ENCODE measurements at places on chromosomes 7 and 10.

- no peaks in the 10 kb centered on the region for H3K4me1 ChIP-seq
- no peak for DNase-seq
- H3K27me3 ChIP-seq = no peaks in the 10 kb centered on the region
- no peak overlapping the region for H3K4me3 ChIP-seq
Observed at GRCh38 chr10:68566351-68566750, 6.2 kb downstream of the TET1 start.

- peaks cover 17% of the 10 kb centered on the region for H3K36me3 ChIP-seq
- peaks cover 26% of the 10 kb centered on the region for H3K4me1 ChIP-seq
- H3K27ac ChIP-seq = peak overlapping the region; percentile 71
- H3K4me3 ChIP-seq = peak overlapping the region; percentile 59
- no peak for DNase-seq
Observed at GRCh38 chr10:17453373-17454091, 863 bp downstream of the ST8SIA6 start.

DNA sequence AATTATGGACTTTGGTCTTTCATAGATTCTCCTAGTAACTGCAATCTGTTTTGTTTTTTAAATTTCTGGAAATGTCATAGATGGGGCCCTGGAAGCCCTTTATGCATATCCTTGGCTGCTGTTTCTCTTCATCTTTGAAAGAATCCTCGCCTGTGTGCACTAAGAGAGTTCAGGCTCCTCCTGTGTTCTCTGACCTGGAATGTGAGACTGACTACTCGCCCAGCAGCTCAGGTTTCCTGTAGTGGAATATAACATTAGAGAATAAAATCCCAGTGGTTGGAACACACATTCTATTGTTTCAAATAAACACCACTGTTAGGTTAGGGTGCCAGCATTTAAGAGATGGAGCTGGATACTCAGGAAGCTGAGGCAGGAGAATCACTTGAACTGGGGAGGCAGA, 56.3 kb downstream of the WDFY4 start:
- no peak for DNase-seq
- H3K4me1 ChIP-seq = no peaks in the 10 kb centered on the region
- H3K36me3 ChIP-seq = no peaks in the 10 kb centered on the region
- H3K27me3 ChIP-seq = peaks cover 40% of the 10 kb centered on the region
- no peak overlapping the region for H3K4me3 ChIP-seq

DNA sequence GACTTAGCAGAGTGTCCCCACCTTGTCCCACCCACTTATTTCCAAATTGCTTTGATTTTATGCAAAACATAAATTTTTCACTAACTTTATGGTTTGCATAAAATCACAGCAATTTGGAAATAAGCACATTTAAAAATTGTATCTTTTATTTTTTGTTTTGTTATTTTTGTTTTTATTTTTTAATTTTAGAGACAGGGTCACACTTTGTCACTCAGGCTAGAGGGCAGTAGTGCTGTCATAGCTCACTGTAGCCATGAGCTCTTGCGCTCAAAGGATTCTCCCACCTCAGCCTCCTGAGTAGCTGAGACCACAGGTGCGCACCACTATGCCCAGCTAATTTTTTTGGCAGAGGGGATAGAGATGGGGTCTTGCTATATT, 43.2 kb downstream of the APBB1IP start:
- H3K27me3 ChIP-seq = no peaks in the 10 kb centered on the region
- no peak overlapping the region for H3K27ac ChIP-seq
- H3K4me1 ChIP-seq = peaks cover 3% of the 10 kb centered on the region
- DNase-seq = no peak

- H3K36me3 ChIP-seq = no peaks in the 10 kb centered on the region
- H3K4me1 ChIP-seq = no peaks in the 10 kb centered on the region
- H3K27me3 ChIP-seq = no peaks in the 10 kb centered on the region
- H3K4me3 ChIP-seq = no peak overlapping the region
Observed at GRCh38 chr10:30554440-30554825, 75.1 kb downstream of the LYZL2 start.

DNA sequence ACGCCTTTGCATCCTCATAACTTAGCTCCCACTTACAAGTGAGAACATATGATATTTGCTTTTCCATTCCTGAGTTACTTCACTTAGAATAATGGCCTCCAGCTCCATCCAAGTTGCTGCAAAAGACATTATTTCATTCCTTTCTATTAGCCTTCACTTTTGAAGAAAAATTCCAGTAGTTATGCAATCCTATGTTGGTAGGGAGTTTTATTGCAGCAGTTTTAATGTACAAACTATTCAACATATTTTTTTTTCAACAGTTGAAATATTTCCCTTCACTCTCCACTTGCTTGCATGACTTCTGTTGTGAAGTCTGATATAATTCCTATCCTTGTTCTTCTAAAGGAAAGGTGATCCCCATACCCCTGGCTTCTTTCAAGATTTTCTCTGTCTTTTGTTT, 27.3 kb upstream of the ARHGAP22 start:
- H3K27me3 ChIP-seq = no peaks in the 10 kb centered on the region
- no peaks in the 10 kb centered on the region for H3K36me3 ChIP-seq
- no peak overlapping the region for H3K27ac ChIP-seq
- H3K4me1 ChIP-seq = no peaks in the 10 kb centered on the region
- no peak for DNase-seq

- no peaks in the 10 kb centered on the region for H3K36me3 ChIP-seq
- H3K27ac ChIP-seq = no peak overlapping the region
- no peak for DNase-seq
- no peak overlapping the region for H3K4me3 ChIP-seq
Observed at GRCh38 chr10:58697691-58698090, 185.0 kb downstream of the BICC1 start.

- no peak overlapping the region for H3K4me3 ChIP-seq
- no peaks in the 10 kb centered on the region for H3K27me3 ChIP-seq
- H3K27ac ChIP-seq = no peak overlapping the region
- no peak for DNase-seq
- H3K36me3 ChIP-seq = no peaks in the 10 kb centered on the region
- H3K4me1 ChIP-seq = peaks cover 6% of the 10 kb centered on the region
Observed at GRCh38 chr7:143256932-143257331, 6.3 kb upstream of the GSTK1 start.

DNA sequence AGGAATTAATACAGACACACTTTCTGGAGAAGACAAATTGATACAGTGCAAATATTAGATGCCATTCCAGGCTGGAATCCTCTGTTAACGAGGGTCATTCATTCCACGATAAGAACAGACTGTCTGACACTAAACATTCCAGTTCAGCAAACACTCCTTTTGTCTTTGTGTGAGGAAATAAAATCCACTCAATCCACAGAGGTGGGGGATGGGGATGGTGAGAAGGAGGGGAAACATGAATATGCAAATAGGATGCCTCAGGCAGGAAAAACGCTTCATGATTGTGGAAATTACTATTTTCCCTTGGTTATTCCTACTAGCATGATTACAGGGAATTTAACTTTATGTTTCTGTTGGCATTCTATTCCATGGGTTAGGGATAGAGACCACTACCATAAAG, 196.9 kb upstream of the CDCA7L start:
- no peaks in the 10 kb centered on the region for H3K27me3 ChIP-seq
- H3K4me3 ChIP-seq = no peak overlapping the region
- no peaks in the 10 kb centered on the region for H3K4me1 ChIP-seq
- H3K36me3 ChIP-seq = no peaks in the 10 kb centered on the region

GRCh38 chr7:139773371-139773770, 4.4 kb downstream of the HIPK2 start:
- peaks cover 48% of the 10 kb centered on the region for H3K4me1 ChIP-seq
- H3K27me3 ChIP-seq = no peaks in the 10 kb centered on the region
- DNase-seq = no peak
- no peak overlapping the region for H3K27ac ChIP-seq

DNA sequence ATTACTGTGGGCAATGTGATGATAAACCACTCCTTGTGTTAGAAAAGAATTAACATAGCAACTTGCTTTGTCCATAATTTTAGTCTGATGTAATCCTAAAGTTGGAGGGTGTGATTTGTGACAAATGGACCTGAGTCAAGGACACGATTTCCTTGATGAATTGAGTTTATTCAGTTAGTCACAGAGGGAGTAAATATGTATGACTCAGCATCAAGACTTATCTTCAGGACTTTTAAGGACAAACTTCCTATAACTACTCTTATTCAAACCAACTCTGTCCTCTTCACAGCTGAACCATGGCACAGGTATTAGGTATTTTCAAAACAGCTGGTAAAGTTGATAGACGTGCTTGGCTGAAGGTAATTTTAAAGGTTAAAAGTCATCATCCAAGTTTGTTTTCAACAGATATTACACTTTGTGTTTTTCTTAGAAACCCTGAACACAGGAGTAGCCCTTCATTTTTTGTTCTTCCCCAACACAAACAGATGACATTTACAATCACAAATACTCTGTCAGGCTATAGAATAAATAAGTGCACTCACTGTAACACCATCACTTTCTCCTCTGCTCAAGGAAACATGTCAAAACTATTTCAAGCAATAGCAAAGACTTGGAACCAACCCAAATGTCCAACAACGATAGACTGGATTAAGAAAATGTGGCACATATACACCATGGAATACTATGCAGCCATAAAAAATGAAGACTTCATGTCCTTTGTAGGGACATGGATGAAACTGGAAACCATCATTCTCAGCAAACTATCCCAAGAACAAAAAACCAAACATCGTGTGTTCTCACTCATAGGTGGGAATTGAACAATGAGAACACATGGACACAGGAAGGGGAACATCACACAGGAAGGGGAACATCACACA, 54.5 kb downstream of the COA1 start:
- peaks cover 6% of the 10 kb centered on the region for H3K4me1 ChIP-seq
- H3K4me3 ChIP-seq = 0 out of 2 replicates have a peak overlapping the region, but pooled peaks have one; percentile 4
- H3K27me3 ChIP-seq = no peaks in the 10 kb centered on the region
- peak; percentile 82 for DNase-seq
- no peaks in the 10 kb centered on the region for H3K36me3 ChIP-seq

- H3K36me3 ChIP-seq = no peaks in the 10 kb centered on the region
- H3K27me3 ChIP-seq = no peaks in the 10 kb centered on the region
- peak; percentile 15 for DNase-seq
- H3K27ac ChIP-seq = peak within 1 kb of the TSS; percentile 67
- peaks cover 10% of the 10 kb centered on the region for H3K4me1 ChIP-seq
- peak within 1 kb of the TSS; percentile 84 for H3K4me3 ChIP-seq
Observed at GRCh38 chr7:128937647-128938543, at the start of gene IRF5. Gene IRF5 (plus strand): TSS chr7:128937927. CDS start chr7:128942082, 4,155 bp downstream.

DNA sequence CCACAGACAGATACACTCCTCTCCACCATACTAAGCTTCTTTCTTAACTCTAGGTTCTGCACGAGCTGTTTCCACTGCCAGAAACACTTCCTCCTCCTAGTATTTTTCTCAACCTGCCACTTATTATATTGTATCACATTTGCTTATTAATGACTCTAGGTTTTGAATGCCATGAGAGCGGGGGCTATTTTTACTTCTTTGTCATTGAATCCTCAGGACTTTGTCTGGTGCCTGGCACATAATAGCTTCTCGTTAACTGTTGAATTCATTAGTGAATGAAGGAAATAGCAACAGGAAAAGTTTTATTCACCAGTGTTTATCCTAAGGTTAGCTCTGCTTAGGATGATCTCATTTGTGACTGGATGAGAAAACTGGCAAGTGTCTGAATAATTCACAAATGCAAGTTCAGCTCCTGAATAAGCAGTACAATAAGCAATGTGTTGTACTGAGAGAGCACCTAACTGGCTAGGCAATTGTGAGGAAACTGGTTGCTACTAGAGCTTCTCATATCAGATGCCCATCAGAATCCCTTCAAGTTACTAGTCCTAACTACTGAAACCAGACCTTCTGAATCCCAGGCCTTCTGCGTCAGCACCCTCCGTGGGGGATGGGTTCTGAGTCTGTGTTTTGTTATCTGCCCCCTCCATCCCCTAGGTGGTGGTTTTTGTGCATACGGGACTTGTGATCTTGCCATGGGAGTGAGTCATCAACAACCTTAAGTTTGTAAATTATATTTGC, 92.7 kb downstream of the LSMEM1 start:
- DNase-seq = no peak
- H3K4me1 ChIP-seq = no peaks in the 10 kb centered on the region
- H3K36me3 ChIP-seq = no peaks in the 10 kb centered on the region
- H3K4me3 ChIP-seq = no peak overlapping the region
- no peaks in the 10 kb centered on the region for H3K27me3 ChIP-seq

DNA sequence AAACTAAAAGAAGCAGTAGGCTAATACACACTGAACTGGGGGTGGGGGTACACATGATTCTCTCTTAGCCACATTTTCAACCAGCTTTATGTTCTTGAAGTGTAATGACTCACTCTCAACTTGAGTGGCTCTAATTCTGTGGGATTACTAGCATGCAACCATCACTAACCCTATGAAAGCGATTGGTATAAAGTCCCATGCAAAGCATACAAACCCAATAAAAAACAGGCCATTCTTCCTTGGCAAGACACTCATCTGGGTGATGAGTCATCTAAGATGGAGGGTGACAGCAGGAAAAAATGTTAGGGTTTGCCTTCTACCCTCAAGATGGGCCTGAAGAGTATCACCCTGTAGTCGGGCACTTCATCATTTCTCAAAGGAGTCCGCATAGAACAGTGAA, 14.9 kb upstream of the PON3 start:
- no peak for DNase-seq
- H3K4me1 ChIP-seq = no peaks in the 10 kb centered on the region
- H3K27me3 ChIP-seq = no peaks in the 10 kb centered on the region
- peaks cover 4% of the 10 kb centered on the region for H3K36me3 ChIP-seq

DNA sequence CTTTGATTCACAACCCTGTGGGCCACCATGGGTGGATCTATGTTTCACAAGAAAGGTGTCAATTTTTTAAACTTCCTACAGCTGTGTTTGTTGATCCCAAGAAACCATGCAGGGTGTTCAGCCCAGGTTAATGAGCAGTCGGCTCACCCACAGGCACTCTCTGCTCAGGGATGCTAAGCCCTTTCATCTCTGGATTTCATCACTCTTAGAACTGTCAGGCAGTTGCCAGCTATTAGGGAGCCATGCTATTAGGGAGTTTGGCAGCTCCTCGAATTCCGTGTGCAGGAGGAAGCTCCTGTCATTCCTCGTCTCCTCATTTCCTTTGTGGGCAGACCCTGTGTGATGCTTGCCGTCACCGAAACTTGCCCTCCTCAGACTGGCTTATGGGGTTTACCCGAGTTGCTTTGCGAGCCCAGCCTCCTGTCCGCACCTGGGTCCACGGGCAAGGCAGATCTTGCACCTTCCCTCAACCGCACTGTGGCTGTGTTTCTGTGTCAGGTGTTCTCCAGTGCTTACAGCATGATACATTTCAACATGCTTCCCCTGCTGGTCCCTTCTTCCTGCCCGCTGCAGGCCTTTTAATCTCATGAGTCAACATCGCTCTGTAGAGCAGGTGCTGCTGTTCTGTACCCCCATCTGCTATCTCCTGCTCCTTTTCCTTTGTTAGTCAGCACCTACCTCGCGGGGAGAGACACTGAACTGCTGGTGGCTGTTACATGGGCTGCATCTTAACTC, 509.8 kb downstream of the SUGCT start:
- no peaks in the 10 kb centered on the region for H3K36me3 ChIP-seq
- no peak overlapping the region for H3K27ac ChIP-seq
- peaks cover 25% of the 10 kb centered on the region for H3K27me3 ChIP-seq
- H3K4me1 ChIP-seq = no peaks in the 10 kb centered on the region
- no peak overlapping the region for H3K4me3 ChIP-seq
- no peak for DNase-seq

GRCh38 chr7:102079140-102080018, 207.3 kb upstream of the SH2B2 start:
- H3K27ac ChIP-seq = peak overlapping the region; percentile 66
- DNase-seq = no peak
- H3K4me3 ChIP-seq = peak overlapping the region; percentile 37
- H3K36me3 ChIP-seq = no peaks in the 10 kb centered on the region

Data from HCT116 (cell line).